Stimulated activated CD4-positive, alpha-beta T cell treated with anti-CD3 and anti-CD28 coated beads, Interleukin-2, amount 100 ng/mL, for 4 hours (primary cell): ENCODE measurements at places on chromosomes 7 and 10.
A peak's percentile ranks its signal among the peaks of the same experiment; 100 is the strongest.

DNA sequence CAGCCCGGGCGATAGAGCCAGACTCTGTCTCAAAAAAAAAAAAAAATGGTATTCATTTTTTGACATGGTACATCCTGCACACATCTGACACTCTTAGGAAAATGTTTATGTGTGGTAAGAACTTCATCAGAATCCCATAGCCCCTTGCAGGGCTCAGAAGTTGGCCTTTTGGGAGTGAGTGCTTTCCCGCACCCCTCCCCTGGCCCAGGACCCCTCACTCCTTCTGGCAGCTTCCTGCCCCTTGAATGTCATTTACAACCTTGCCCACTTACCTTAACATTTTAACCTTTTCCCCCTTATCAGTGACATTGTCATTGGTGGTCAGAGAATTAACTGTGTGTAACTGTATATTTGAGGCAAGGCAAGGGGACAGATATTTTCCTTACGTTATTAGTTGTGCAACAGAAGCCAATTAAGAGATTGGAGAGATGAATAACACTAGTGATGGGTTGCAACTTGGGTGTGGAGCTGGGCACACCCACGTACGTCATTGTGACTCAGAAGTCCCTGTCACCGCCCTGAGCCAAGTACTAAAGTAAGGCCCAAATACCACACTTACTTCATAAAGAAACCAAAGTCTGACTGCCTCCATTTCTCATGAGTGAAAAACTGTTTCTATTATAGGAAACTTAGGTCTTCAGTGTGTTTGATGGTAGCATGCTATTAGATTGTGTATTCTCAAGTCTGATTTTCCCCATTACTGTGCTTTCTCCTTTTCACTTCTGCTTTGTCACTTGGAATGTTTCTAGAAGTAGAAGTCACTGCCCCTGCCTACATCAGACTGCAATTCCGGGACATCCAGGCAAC is 31.6 kb downstream of the OGDH start:
- DNase-seq, result peak; percentile 78

- DNase-seq, result no peak
These were observed 49.0 kb upstream of the LYZL1 start for GRCh38 chr10:29239569-29240472.

DNA sequence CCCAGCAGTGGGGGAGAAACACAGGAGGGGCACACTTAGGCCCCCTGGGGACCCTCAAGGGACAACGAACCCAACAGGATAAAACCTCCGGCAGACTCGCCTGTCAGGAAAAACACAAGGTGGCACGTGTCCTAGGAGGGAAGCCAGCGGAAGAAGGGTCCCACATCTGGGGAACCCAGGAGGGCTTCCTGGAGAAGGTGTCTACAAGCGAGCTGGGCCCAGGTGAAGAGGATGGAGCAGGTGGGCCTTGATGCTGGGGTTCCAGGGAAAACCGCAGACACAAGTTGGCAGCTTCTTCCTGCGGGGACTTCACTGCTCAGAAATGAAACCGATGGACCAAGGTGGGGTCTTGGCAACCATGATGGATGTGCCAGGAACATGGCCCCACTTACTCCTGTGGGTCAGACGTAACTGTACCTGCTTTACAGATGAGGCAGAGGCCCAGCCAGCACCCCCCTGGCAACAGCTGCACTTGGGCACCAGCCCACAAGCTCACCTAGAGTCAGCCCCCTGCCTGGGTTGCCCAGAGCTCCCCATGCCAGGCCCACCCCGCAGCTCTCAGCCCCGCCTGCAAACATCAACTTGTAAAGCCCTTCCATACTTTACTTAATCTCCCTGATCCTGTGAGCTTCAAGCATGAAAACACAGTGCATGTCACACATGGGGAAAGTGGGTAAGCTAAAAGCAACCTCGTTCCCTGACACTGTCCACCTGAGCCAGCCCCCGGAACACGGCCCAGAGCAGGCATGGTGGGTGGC is 225.0 kb downstream of the ELFN1 start:
- no peak for DNase-seq

DNA sequence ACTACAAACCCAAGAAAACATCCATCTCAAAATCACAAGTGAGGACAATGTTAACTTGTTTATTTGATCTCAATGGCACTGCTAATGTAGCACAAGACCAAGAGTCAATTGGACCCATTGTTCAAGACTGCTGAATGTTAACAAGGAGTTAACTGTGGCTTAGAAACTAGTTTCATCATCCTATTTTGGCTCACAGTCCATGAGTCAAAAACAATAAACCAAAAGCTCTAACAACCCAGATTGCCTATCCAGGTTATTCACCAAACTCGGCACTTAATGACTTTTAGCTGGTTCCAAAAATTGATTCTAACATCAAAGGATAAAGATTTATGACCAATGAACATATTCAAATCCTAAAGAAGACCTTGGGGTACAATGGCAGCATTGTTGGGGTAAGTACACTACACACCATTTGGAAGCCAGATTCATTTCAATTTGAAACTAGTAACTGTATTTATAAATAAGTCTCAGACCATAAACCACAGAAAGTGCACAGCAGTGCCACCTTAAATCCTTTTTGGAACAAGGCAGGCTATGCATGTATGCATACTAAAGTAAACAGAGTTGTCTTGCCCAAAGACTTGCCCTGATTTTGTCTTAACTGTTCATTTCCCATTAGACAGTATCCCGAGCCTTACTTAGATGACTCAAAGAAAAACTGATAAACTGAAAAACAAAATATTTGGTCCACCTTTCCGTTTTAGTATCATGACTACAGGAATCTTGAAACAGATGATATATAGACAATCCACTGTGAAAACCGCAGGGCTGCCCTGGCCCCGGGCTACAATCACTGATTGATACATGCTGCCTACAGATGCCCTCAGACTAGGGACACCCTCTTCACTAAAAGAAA is 84.5 kb downstream of the SRPK2 start:
- DNase-seq, result no peak

GRCh38 chr7:157016024-157016351 is 5.5 kb upstream of the MNX1 start:
- no peak for DNase-seq

- no peak for DNase-seq
These were observed 250.3 kb downstream of the STK31 start for GRCh38 chr7:23960361-23960760.

DNA sequence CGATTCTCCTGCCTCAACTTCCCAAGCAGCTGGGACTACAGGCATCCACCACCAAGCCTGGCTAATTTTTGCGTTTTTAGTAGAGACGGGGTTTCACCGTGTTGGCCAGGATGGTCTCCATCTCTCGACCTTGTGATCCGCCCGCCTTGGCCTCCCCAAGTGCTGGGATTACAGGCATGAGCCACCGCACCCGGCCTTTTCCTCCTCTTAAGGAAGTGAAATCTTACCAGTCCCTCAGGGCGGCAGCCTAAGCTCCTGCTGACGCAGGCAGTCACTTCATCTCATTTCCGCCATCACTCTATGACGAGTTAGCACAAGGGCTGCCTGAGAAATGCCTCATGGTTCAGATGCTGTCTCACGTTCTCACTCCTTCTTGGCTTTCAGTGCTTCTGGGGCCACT is 246.0 kb upstream of the SHH start:
- no peak for DNase-seq

DNA sequence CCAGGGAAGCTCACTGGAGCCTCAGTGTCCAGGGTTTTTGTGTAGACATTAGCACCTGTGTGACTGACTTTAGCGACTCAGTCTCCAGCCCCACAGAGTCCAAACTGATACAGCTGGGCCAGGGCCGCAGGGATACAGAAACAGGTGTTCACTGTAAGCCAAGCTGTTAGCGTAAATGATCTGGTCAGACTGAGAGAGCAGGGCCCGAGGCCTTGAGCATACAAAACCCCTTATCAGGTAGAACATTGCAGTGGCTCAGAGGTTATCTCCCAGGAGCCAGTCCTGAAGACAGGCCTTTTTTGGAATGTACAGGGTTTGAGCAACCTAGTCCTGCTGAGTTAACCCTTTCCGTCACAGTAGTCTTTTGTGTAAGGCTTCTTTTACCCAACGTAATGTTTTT is 25.0 kb downstream of the LHPP start:
- no peak for DNase-seq

GRCh38 chr7:108002726-108003598 is at the start of gene LAMB1:
Gene LAMB1 (minus strand): TSS chr7:108003161. CDS start chr7:108002885, 276 bp downstream.
- no peak for DNase-seq

- no peak for DNase-seq
These were observed 288.6 kb downstream of the BAMBI start for GRCh38 chr10:28965937-28966336.

DNA sequence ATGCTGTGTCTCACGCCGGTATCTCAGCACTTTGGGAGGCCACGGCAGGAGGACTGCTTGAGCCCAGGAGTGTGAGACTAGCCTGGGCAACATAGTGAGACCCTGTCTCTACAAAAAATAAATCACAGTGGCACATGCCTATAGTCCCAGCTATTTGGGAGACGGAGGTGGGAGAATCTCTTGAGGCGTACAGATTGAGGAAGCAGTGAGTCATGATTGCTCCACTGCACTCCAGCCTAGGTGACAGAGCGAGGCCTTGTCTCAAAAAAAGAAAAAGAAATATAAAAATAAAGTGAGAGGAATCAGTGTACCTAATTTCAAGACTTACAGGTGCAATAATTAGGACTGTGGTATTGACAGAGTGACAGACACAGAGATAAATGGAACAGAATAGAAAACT is 23.9 kb downstream of the SLC25A40 start:
- DNase-seq, result no peak

- no peak for DNase-seq
These were observed 96.8 kb downstream of the TCERG1L start for GRCh38 chr10:131214521-131215244.

DNA sequence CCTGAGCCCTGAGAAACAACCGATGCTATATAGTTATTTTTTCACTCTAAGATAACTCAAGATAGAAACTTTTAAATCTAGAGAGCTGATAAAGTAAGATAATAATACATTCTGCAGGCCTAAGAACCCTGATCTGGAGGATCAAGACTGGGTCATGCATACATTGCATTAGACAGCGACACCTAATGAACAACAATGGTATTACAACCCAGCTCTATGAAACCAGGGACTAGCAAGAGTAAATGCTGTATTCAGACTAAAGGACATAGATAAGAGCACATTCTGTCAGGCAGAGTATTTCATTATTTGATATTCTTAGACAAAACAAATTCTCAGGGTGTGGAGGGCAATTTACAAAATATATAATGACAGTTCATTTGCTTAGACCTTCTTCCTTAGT is 148.6 kb downstream of the GRK5 start:
- DNase-seq, result no peak

- DNase-seq, result peak; percentile 1
These were observed 175.0 kb downstream of the CTNNA3 start for GRCh38 chr10:67520924-67521520.

GRCh38 chr7:55211726-55212125 is 153.4 kb upstream of the LANCL2 start:
- no peak for DNase-seq

GRCh38 chr7:99120916-99121315 is 23.0 kb downstream of the SMURF1 start:
- no peak for DNase-seq

DNA sequence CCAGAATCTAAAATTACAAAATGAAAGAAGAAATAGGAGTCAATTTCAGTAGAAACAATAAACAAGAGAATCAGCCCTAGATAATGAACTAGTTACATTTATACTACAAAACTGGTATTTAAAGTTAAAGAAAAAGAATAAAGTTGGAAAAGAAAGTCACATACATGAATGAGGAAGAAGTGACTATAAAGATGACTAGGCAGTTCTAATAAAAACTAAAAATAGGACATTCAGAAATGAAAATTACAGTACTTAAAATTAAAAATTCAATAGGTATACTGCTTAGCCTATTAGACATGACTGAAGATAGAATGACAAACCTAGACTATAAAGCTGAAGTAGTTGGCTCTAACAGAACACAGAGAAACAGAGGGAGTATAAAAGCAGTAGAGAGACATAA is 108.8 kb downstream of the AHR start:
- no peak for DNase-seq

DNA sequence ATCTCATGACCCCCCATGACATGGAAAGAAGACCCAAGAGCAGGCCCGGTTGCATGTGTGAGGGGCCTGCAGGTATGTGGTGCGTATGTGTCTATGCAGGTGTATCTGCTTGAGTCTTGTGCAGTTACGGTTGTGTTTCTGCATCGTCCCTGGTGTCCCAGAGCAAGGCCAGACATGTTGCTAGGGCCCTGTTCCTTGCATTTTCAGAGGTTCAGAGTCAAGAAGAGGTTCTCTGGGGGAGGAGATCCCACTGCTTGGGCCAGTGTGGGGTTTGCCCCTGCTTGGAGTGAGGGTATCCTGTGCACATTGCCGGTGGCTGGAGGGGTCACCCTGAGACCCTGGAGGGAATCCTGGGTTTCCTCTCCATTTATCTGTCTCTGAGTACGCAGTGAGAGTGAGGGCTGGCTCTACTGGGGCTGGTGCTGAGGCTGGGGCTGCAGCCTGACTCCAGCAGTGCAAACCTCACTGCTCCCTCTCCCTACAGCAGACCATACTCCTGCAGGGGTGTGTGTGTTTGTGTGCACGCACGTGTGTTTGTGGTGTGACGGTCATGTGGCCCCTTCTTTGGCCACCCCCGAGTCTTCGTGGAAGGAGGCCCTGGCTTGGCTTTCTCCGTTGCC is 4.1 kb downstream of the TRIM8 start:
- DNase-seq, result no peak

DNA sequence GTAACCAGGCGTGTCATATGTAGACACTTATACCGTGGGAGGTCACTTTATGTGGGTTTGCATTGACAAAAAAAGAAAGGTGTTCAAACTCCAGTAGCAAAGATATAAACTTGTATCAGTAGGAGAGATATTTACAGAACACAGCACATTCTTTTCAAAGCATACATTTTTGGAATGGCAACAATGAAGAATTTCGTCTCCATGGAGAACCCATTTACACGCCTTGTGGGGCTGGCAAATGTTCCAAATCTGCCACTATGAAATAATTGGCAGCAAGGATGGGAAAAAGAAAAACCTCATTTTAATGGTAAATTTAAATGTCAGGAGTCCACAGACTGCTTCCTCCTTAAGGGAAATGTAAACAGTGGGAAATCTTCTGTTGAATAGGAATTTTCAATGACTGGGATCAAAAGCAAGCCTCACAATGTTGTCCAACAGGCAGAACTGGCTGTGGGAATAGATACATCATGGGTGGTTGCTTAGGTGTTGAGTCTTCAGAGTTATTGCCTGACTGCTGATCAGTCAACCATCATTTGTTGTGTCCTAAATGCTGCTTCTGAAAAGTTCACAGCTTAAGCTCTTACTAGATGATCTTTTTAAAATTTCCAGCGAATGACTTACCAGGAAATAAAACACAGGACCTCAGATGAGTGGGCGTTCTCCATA is 256.6 kb upstream of the SEMA3C start:
- no peak for DNase-seq

DNA sequence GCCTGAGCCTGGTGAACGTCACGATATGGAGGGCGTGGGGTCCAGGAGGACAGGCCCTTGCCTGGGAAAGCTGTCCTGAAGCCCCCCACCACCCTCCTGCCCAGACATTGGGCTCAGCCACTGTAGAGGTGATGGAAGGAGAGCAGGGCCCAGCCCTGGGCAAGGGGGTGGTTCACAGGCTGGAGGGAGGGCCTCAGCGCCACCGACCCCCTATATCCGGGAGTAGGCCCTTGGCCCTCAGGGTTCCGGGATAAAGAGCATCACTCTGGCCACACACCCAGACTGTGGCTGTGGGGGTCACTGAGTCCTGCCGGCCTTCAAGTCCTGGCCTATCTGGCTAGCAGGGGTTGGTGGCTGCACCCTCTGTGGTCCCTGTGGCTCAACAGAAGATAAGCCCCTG is 55.3 kb upstream of the GTF2IRD1 start:
- DNase-seq, result no peak
